Psoas muscle (tissue), 8 donors: ENCODE measurements at places on chromosomes 1 and 21.

DNA sequence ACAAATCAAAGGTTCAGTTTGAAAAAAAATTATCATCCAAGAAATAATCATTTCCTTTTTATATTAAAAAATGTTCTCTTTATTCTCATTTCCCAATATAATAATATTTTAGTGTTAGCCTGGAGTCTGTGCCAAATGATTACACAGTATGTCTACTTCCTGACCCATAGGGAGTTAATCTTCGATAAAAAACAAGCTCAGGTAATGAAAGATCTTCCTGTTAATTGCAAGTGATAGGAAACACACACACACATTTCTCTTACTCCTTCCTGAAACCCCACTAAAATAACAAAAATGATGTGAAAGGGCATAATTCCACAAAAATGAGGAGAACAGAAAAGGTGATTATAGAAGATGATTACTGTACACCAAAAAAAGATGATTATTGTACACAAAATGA, 123.5 kb upstream of the CXADR start:
- DNase-seq: no peak

GRCh38 chr1:155989242-155990004, 11.1 kb upstream of the ARHGEF2 start:
- DNase-seq: peak; percentile 86

DNA sequence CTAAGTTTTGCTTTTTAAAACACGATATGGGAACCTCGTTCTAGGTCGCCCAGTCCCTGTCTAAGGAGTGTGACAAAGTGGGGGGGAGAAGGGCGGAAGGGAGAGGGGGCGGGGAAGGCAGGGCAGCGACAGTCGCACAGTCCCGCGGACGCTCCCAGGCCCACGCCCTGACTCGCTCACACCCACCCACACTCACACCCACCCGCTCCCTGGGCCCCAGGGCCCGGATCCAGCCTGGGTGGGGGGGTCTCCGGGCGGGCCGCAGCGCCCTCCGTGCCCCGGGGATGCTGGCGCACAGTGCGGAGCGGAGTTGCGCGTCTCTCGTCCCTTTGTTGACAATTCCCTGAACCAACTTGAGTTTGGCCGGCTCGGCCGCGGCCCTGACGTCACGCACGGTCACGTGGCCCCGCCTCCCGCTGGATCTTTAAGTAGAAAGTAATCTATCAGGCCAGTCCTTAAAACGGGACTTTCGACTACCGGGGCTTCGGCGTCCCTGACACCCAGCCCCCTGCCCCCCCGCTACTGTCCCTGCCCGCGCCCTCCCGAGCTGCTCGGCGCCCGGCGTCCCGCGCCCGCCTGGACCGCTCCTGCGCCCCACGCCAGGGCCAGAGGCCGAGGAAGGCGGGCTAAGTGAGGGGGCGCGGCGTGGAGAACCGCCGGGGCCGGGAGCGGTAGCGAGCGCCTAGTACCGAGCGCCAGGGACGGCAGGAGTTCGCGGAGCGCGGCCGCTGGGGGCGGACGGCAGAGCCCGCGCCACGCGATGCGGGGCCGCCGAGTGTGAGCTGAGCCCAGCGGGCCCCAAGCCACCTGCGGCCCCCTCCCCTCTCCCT, at the start of gene FOXD3:
TSS of gene FOXD3 (plus strand) at position 454 of the 830 bp plus-strand sequence. CDS start 492 bp downstream, outside the sequence.
- peak; percentile 47 for DNase-seq

- DNase-seq: no peak
Measured at GRCh38 chr1:93874025-93874651, 4.9 kb downstream of the DNTTIP2 start.

DNA sequence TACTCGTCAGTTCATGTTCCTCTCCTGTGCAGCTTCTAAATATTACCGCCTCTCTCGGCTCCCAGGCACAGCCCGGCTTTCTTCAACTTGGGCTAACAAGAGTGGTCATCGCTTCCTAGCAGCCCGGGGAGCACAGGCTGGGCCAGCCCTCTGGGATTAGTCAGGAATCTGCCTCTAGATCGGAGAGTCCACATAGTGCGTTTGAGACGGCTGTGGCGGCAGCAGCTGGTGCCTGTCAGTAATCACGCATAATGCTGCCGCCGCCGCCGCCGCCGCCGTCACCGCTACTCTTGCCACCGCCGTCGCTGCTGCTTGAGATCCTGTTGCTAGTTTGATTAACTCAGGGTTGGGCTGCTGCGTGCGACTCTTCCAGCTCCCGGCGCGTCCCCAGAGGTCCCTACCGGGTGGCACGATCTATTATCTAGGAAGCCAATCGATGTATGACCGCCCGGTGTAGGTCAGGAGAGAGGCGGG, at the start of gene RXRG:
TSS of gene RXRG (minus strand) at position 230 of the 474 bp plus-strand sequence. CDS start 233 bp downstream, outside the sequence.
- DNase-seq: peak; percentile 89

- DNase-seq: no peak
Measured at GRCh38 chr21:14306126-14306907, 76.6 kb downstream of the HSPA13 start.

- no peak for DNase-seq
Measured at GRCh38 chr1:150961756-150962155, 12.9 kb downstream of the CERS2 start.

- no peak for DNase-seq
Measured at GRCh38 chr1:32045772-32046171, 27.0 kb upstream of the TMEM39B start.
